ENCODE measurements at places on chromosomes 1 and 21.

- no peak for DNase-seq
These were observed 1.6 kb downstream of the TCEA3 start for GRCh38 chr1:23422941-23423340.

GRCh38 chr1:10634428-10635084 is 159.8 kb downstream of the PEX14 start:
- no peak for DNase-seq

GRCh38 chr1:189616893-189617292 is 860.8 kb downstream of the BRINP3 start:
- no peak for DNase-seq

DNA sequence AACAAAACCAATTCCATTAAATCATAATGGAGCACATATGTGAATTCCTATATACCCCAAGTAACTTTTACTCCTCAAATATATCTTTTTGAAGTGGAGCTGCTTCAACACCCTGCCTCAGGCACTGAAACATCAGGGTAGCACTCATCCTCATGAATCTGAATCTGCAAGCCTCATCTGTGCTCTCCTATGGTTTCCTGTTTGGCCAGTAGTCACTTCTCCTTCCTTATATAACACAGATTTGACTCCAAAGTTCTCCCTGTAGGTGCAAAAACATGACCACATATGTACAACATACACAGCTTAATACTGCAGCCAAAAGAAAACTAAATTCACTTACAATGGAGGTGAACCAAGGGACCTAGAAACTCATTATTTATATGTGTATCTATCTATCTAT is 7.2 kb downstream of the TRIT1 start:
- DNase-seq, result no peak

DNA sequence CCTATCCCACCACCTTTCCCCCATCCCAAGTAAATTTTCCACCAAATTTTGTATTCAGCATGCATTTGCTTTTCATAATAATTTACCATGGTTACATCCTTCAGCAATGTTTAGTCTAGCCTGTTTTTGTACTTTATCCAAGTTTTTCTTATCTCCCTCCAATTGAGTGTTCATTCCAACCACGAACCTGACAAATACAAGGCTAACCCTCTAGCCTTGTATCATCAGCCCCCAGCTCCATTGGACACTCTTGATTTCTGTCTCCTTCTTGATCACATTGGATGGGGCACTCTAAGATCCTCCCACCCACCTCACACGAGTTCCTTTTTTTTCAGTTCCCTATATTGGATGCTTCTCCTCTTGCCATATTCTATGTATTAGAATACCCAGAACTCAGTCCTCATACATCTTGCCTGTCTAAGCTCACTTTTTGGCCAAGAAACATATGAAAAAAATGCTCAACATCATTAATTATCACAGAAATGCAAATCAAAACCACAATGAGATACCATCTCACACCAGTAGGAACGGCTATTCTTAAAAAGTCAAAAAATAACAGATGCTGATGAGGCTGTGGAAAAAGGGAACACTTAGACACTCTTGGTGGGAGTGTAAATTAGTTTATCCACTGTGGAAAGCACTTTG is 40.5 kb upstream of the SLC35F3 start:
- no peak for DNase-seq

DNA sequence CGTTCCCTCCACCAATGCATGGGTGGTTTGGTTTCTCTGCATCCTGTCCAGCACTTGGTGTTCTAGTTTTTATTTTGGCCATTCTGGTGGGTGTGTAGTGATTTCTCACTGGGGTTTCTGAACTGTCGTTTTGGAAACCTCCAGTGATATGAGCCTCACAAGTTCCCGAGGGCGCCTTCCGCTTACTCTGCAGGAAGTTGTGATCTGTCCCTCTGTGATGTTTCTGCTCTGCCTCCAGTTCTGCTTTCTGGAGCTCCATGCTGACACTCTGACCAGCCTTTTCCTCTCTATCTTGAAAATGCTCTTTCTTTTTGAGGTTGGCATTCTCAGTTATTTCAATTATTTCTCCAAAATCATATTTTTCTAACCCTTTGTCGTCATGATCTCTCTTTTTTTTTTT is 111.6 kb downstream of the PLD5 start:
- no peak for DNase-seq

DNA sequence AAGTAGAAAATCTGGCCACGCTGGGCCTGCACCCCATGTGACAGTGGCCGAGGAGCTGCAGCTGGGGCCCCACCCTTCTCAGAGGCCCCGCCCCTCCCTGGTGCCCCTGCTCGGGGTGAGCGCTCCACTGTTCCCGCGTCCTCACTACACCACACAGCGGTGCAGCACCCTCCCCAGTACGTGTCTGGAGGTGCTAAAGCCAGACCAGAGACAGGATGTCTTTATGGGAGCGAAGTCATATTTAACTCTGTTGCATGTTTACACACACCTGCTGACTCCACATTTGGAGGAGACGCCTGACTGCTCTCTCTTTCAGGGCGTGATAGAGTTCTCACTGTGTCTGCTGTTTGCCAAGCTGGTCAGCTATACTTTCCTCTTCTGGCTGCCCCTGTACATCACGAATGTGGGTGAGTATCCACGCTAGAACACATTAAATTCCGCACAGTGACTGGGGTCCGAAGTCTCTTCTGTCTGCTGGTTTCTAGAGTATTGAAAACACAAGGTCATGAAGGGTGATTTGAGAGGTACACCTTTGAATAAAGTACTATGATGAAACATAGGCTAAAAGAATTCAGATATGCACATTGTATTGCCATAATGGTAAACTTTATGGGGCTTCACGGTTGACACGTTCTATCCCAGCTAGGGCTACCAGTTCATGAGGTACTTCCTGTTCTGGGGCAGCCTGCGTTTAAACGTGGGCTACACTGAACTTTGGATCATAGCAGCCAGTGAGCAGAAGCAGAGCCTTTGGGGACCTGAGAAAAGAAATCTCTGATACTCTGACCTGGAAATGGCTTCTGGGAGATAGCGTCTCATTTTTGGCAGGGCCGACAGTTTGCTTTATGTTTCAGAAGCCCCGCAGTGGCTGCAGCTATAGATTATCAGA is 48.4 kb downstream of the SLC37A1 start:
- no peak for DNase-seq

DNA sequence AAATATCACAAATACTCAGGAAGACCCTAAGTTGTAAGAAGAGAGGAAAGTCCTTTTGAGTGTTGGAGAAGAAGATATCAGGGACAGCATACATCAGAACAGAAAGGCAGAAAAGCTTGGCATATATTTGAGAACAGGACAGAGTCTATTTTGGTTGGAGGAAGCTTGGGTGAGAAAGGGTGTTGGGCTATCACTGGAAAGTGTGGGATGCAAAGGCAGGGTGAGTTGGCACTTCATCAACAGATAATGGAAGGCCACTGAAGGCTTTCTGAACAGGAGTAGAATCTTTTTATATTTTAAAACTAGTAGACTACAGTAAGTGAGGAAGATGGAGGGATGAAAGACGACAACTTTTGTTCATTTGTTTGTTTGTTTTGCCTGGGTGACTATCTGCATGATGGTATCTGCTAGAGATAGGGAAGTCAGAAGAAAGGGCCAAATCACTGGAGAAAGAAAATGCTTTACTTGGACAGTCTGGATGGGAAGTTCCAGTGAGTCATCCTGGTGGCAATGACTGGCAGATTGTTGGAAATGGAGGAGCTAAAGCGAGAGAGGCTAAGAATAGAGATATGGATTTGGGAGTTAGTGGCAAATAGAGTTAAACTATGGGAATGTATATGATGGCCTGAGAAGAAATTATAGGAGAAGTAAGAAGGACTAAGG is 33.7 kb upstream of the KCNA2 start:
- DNase-seq, result no peak

- DNase-seq, result no peak
These were observed 56.7 kb downstream of the S1PR1 start for GRCh38 chr1:101293461-101294051.

GRCh38 chr1:14606632-14607031 is 8.1 kb downstream of the KAZN start:
- DNase-seq, result no peak

DNA sequence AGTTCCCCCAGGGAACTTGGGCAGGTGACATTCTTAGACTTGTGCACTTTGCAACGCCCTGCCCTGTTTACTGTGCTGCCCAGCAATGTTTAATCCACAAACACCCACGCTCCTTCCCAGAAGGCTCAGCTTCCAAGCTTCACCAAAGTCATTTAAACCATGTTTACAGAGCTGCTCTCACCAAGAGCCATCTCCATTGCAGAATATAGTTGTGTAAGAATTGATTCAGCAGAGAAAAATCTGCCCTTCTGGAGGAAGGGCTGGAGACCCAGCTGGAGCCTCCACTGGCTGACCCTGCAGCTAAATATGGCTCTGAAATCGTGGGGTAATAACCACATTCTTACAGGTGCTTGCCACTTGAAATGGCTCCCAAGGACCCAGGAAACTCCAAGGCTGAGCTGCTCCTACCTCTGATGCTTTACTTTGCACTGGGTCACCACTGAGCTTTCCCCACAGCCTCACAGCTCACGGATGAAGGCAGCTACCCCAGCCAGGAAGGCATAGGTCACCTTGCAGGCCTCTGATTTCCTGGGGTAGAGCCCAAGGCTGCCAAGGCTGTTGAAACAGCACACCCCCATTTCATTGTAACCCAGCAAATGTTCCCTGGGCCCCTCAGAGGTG is 8.7 kb downstream of the CAPN2 start:
- DNase-seq, result no peak

- DNase-seq, result peak; percentile 82
These were observed 26.1 kb upstream of the CLSTN1 start for GRCh38 chr1:9849691-9850441.

DNA sequence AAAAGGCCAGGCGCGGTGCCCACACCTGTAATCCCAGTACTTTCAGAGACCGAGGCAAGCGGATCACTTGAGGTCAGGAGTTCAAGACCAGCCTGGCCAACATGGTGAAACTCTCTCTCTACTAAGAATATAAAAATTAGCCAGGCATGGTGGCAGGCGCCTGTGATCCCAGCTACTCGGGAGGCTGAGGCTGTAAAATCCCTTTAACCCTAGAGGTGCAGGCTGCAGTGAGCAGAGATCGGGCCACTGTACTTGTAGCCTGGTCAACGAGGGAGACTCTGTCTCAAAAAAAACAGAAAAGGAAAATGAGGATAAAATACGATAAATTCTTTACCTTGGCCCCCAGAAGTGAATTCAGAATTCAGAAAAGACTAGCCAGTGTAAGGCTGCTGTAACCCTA is 1.6 kb downstream of the TMEM50B start:
- no peak for DNase-seq
